ENCODE measurements at places on chromosomes 2 and 18. TPM values are rescaled to one million over a fixed set of nuclear protein-coding genes. Genes with fewer than 3 reads are reported as not detected.
A peak's percentile ranks its signal among the peaks of the same experiment; 100 is the strongest.

Gene CDH19
- total RNA-seq: not detected

Gene ACMSD
- total RNA-seq: not detected

Gene OTX1
- total RNA-seq: not detected

- DNase-seq: no peak
These were observed 173.3 kb downstream of the OSR1 start for GRCh38 chr2:19185086-19185485.

GRCh38 chr2:229170916-229171315, 100.2 kb downstream of the PID1 start:
- DNase-seq: no peak

GRCh38 chr18:3150274-3150673, 69.5 kb downstream of the MYOM1 start:
- no peak for DNase-seq

DNA sequence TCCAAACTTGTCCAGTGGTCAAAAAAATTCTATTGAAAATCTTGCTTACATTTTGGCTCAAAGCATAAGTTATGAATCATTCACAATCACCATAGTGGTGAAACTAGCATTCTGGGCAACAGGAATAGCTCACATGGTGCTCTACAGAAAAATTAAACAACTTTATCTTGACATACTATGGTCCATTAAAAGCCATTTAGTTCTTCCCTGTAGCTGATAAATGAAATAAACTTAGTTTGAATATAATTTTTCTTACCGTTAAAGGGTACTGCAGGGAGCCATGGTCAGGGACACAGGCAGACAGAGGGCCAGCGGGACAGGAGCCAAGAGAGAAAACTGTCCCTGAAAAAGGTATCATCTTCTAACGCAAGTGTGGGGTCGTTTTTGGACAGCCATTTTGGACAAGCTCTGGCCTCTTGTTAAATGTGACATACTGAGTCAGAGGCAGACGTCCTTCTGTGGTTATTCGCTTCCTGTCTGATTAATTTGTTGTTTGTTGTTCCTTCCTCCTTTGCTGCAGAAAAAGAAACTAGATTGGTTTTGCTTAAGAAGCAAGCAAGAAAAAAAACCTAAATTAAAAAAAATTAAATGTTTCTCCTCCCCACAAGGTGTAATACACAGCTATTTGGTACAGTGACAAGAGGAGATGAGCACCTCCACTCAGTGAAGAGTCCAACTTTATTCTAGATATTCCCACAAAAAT, at the start of gene WIPF1:
Gene WIPF1, minus strand, starts transcription at position 460 of the 703 bp plus-strand sequence. CDS start 12,231 bp downstream, outside the sequence.
- peak; percentile 88 for DNase-seq
